ENCODE measurements at places on chromosomes 16 and 17.

GRCh38 chr17:59783221-59784047, 76.0 kb downstream of the VMP1 start:
- no peak for DNase-seq

GRCh38 chr16:58466396-58466795, 33.5 kb upstream of the NDRG4 start:
- DNase-seq, result no peak

- DNase-seq, result no peak
These were observed 26.8 kb downstream of the KNOP1 start for GRCh38 chr16:19691161-19691711.

- DNase-seq, result no peak
These were observed 47.6 kb upstream of the TMEM97 start for GRCh38 chr17:28271431-28271830.

- no peak for DNase-seq
These were observed 70.2 kb upstream of the NETO2 start for GRCh38 chr16:47213761-47214440.

DNA sequence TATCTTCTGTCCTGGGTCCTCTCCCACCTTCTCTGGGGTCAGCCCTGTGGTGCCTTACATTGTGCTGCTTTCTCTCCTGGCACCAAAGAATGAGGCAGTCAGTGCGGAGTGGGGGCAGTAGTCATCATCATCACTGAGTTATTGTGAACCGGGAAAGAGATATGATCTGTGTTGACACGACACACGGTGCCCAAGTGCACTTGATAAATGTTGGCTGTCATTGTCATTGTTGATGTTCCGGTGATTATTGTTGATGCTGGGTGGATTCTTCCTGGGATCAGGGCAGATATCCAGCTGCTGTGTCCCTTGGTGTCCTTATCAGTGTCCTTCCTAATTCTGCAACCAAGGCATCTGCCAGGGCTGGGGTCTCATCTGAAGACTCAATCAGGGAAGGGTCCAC, 121.7 kb downstream of the ABCC6 start:
- DNase-seq, result no peak

- DNase-seq, result no peak
These were observed 778.1 kb upstream of the SOX9 start for GRCh38 chr17:71342737-71343136.

DNA sequence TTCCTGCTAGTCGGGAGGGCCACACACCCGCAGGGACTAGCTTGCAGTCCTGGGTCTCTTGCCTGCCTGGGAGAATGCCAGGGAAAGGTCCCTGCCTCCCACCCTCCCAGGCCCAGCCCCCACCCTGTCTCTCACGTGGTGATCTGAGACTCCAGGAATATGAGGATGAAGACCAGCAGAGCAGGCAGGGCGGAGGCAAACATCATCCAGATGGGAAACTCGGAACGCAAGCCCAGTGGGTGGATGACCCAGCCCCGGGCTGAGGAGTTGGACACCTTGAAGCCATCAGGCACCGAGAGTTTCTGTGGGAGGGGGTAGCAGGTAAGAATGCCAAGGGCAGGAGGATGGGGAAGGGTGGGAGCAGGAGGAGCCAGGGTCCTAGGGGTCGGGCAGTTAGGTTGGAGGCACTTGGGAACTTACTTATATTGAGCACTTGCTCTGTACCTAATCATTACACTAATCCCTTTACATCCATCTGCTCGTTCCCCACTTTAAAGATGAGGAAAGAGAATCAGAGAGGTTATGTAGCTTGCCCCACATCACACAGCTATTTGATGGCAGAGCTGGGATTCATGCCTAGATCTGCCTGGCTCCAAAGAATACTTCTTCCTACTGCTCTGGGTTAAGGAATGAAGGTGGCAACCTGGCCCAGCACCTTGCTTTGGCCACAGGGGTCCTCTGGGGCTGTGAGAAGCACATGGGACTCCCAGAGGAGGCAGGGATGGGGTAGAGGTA, 13.4 kb downstream of the SLC4A1 start:
- DNase-seq, result no peak

GRCh38 chr17:56593646-56594319, at the start of gene NOG:
Gene NOG (plus strand): TSS chr17:56593699. CDS start chr17:56594224, 525 bp downstream.
- DNase-seq, result peak; percentile 33

GRCh38 chr16:66408163-66409048, 18.7 kb upstream of the BEAN1 start:
- DNase-seq, result no peak

- no peak for DNase-seq
These were observed 15.8 kb upstream of the CAVIN1 start for GRCh38 chr17:42438600-42439567.

- peak; percentile 4 for DNase-seq
These were observed 11.1 kb upstream of the ATP2C2 start for GRCh38 chr16:84357191-84357651.

Measured in stromal cell of bone marrow (primary cell).